Cortex of kidney (tissue), 1 donor: ENCODE measurements at places on chromosomes 12 and 14.

GRCh38 chr12:95709152-95709551 is 81.4 kb downstream of the NTN4 start:
- DNase-seq, result no peak

DNA sequence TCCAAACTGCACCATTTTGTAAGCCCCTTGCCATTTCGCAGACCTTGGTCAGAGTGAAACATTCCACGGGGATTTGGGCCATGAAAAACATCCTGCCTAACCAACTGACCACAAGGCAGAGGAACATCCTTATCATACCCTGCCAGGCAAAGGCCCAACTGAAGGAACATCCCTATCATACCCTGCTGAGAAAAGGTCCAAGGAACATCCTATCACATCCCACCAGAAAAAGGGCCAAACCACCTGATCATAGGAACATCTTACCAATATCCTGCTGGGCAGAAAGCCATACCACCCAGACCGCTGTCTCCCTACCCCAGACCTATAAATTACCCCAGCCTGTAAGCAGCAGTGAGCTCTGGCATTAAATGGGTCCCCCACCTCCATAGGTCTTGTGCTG is 19.4 kb upstream of the LRRC9 start:
- DNase-seq, result no peak

DNA sequence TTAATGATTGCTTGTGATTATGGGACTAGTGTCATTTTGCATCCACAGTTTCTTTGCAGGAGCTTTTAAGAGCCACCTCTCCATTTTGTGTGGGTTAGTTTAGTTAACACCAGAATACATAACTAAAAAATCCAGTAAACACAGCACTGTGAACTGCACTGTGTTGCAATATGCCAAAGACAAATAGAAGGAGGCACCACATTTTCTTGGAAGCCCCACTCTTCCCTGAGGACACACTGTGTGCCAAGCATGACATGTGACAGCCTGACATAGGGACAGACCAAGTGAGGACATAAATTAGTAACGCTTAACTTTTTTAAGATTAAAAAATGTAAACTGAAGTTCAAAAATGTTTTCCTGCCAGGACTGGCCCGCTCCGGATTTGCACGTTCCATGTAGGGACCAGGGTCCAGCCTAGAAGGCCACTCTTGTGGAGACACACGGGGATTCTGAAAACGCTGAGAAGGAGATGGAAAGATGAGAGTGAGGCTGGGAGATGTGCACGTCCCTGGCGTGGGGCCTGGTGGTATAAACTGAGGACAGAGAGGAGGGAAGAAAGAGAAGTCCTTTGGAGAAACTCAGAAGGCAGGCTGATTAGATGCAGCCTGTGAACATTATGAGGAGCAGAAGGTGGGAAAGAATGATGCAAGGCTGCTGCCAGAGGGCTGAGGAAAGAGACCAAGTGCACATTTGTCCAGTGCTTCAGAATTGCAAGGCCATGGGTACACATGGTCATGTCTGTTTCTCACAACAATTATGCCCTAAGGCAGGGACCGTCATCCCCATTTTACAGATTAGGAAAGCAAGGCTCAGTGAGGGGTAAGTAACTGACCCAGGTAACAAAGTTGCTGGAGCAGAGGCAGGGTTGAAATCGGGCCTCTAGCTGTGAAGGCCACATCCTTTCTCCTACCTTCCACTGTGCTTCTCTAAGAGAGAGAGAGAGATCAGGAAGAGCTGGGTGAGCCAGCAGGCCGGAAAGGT is 45.1 kb downstream of the ISCA2 start:
- DNase-seq, result no peak

- no peak for DNase-seq
Measured at GRCh38 chr12:51867371-51867770, 18.9 kb upstream of the FIGNL2 start.

DNA sequence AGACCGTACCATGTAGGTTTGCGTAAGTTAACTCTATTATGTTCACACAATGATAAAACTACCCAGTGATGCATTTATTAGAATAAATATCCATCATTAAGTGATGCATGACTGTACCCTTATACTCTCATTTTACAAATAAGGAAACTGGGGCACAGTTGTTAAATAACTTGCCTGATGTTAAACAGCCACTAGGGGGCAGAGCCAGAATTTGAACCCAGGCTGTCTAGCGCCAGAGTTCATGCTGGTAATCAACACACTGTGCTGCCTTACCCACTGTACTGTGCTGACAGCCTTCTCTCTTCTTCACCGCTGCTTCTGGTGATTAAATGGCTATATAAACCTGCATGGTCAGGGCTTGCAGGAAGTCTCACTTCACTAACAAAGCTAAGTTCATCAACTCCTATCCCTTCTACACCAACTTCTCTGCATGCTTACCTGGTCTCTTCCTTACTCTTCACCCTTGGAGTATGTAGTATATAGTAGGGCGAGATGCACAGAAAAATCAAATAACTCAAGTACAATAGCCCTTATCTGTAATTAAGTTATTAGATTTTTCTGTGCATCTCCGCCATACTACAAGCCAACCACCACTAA is 43.6 kb upstream of the APPL2 start:
- DNase-seq, result no peak

DNA sequence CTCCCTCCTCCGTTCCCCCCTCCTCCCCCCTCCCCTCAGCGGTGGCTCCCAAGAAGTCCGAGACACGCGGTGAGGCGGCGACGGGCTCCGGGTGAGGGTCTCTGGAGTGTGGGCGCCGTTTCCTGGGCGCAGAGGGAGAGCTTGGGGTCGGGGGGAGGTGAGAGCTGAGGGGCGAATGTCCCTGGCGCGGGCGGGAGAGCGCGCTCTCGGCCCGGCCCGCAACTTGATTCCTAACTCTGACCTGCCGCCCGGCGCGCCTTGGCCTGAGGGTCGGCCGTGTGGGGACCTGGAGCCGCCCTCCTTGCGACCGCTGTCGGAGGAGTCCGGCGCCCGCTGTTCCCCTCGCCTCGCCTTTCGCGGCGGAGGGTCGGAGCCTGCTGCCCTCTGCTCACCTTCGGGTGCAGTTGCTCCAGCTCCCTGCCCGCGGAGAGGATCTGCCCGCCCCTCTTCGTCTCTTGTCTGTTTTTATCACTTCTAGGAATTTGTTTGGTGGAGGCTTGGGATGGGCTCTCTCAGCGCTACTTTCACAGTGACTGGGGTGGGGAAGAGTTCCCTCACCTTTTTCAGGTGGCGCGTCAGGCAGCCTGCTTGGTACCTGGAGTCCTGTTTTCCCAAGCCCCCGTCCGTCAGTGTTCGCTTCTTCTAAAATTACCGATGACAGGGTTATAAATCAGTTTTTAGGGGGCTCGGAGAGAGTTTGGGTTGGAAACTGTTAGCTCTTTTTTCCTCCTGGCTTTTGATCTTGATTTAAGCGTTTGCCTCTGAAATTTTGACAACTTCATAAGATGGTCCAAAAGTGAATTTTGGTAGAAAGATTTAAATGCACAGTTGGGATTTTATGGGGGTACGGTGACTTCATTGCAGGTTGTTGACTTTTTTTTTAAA is 495 bp downstream of the ADIPOR2 start:
- no peak for DNase-seq

DNA sequence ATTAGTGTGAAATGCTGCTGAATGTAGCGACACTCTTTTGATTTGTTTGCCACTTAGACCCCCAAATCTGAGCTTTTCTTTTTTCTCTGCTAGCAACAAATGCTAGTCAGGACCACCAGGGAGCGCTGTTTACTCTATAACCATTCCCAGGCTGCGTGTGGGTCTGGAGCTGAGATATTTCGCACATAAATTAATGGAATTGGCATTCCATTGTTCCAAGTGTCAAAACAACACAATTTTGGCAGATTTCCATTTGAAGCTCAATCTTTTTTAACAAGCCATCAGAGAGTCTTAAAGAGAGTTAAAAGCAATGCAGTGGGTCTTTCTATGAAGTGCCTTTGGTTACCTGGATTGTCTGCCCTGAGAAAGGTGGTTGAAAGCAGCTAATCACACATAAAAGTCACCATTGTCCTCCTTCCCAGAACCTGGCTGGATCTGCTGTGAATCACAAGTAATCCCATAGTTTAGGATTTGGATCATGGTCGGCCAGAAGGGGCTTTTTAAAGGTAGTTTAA is 7.4 kb upstream of the TMEM132C start:
- no peak for DNase-seq

DNA sequence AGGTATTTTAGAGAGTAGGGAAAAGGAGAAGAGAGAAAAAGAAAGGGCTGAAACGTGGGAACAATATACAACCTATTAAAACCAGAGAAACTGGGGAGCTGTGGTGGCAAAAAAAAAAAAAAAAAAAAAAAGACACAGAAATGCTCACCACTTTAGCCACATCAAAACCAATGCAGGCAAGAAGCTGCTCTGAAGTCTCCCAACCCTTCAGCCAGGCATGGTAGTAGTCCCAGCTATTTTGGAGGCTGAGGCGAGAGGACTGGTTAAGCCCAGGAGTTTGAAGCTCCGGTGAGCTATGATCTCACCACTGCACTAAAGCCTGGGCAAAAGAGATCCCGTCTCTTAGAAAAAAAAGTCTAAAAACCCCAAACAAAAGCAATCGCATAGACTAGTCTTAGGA is 33.2 kb downstream of the DENND5B start:
- DNase-seq, result no peak

- no peak for DNase-seq
Measured at GRCh38 chr12:57613427-57614109, 2.3 kb downstream of the ARHGEF25 start.

GRCh38 chr14:22919601-22919921 is 612 bp upstream of the RBM23 start:
- DNase-seq, result no peak

DNA sequence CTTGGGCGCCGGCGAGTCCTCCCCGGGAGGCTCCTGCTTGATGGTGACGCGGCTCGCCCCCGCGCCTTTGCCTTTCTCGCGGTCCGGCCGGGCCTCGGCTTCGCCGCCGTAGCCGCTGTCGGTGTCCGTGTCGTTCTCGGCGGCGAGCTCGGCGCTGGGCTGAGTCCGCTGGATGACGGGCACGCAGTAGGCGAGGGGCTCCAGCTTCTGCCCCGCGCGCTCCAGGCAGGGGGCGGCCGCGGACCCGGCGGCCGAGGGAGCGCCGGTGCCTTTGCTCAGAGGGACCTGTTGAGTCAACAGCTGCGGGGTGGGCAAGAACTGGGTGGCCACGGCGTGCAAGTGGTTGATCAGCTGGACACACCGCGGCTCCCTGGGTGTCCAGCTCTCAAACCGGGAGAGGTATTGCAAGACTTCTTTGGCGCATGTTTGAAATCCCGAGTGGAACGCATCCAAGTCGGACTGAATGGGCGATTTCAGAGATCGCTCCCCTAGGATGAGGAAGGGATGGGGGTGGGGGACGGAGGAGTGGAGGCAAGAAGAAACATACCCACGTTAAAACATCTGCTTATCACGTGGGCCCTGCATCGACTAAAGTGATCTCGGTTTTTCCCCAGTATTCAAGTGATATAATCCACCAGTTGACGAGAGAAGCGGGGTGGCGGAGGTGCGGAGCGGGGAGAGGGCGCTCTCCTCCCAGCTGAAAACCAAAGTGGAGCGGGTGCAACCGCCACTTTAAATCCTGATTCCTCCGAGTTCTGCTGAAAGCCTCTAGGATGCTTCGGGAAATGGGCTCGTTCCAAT is 2.0 kb downstream of the BHLHE41 start:
- peak; percentile 12 for DNase-seq

DNA sequence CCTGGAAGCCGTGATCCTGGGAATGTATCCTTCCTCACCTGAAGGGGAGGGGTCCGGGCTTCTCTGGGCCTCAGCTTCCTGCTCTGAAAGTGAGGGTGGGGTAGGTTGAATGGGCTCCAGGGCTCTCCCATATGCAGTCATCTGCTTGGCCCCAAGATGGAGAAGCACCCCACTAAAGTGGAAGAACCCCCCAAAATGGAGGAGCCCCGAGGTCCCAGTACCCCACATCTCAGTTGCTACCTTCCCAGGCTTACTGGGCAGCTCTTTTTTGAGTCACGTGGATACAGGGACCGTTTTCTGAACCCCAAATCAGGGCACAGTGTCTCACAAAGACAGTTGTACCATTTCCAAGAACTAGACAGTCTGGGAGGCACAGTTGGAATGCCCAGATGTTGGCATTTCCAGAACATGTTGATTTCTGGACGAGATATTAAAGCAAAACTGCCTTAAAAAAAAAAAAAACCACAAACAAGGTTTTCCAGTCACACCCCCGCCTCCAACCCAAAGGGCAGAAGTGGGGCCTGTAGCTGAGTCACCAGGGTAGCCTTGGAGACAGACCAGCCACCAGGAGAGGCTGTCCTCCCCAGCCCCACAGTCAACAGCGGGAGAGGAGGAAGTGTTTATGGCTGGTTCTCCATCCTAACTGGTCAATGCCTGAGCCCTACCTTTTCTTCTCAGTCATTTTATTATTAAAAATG is 12.1 kb downstream of the VASH1 start:
- no peak for DNase-seq

GRCh38 chr12:123744836-123745235 is 17.3 kb upstream of the DNAH10 start:
- no peak for DNase-seq

- DNase-seq, result no peak
Measured at GRCh38 chr14:64611358-64612020, 61.7 kb downstream of the PPP1R36 start.

- no peak for DNase-seq
Measured at GRCh38 chr12:52613384-52614030, 4.9 kb downstream of the KRT73 start.

- DNase-seq, result no peak
Measured at GRCh38 chr12:66665435-66665985, 13.4 kb downstream of the GRIP1 start.

- no peak for DNase-seq
Measured at GRCh38 chr14:23237772-23238594, at the start of gene RNF212B. TSS of gene RNF212B (plus strand) at chr14:23237936. CDS start at chr14:23240346, 2,410 bp downstream.

DNA sequence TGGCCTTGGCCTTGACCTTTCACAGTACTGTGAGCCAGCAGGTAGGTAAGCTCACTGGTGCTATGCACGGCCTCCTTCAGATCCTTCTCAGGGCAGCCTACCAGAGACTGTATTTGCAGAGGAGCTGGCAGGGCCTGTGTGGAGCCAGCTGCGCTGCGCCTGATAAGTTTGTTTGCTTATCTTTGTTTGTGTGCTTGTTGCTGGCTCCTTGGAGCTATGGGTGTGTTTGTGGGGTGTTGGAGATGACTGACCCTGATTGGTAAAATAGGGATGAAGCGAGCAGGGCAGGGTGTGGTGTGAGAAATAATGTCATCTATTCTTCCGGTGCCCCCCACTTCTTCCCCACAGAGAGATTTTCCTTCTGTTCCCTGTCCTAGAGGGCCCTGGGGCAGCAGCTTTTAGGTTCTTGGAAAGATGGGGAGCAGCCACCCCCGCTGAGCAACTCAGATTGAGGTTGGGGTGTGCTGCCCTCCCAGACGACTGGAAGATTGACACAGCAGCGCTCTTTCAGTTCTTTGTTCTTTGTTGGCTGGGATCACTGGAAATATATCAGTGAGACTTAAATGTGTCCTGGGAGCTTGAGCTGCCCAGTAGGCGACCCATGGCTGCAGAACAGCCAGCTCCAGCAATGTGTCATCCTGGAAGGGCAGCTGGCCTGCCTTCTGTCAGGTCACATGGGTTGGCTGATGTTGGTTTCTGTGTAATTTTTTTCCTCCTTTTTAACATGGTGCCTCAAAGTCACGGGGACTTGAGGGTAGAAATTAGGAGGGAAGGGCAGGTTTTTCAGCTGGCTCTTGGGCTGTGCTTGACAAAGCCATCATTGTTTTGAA is 19.6 kb downstream of the MLXIP start:
- no peak for DNase-seq
